ENCODE measurements at places on chromosomes 3 and 15. TPM values are rescaled to one million over a fixed set of nuclear protein-coding genes. Genes with fewer than 3 reads are reported as not detected.

DNA sequence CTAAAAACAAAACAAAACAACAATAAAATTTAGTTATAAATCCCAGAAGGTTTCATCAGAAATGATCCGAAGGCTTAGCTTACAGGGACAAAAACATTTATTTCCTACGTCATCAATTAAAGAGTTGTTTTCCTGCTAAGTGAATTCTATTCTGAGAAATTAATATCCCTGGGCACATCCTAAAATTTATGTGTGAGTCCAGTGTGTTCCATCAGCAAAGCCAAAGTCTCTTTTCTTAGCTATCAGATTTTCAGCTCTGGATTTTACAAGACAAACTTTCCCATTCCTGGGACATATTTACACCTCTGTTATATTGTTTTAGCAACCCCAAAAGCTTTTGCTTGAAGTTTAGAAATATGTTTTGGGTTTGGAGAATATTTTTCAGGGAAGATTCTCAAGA, 4.4 kb upstream of the TMC3 start:
- no peaks in the 10 kb centered on the region for H3K4me1 ChIP-seq
- H3K4me3 ChIP-seq: no peak overlapping the region
- H3K27me3 ChIP-seq: peaks cover 21% of the 10 kb centered on the region
- no peaks in the 10 kb centered on the region for H3K36me3 ChIP-seq
- H3K27ac ChIP-seq: no peak overlapping the region

Gene DUOX2
- 1.6 TPM for total RNA-seq

Gene CYP1A2
- 0.09 TPM for total RNA-seq

Gene CCDC33
- total RNA-seq: 4.2 TPM

DNA sequence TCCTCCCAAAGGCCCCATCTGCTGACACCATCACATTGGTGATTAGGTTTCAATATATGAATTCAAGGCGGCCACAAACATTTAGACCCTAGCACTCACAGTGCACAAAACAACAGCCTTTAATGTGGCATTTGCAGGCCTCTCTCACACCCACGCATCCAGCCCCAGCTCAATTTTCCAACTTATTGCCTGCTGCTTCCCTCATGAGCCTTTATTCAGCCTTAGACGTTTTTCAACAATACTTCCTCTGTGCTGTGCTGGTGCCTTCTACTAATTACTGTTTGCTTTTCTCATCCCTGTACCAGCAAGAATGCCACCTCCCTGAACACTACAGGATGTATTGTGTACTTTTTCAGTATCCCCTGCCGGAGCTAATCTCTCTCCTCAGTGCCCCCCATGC, 334.6 kb downstream of the GABRB3 start:
- H3K36me3 ChIP-seq: no peaks in the 10 kb centered on the region
- H3K4me3 ChIP-seq: no peak overlapping the region
- H3K27ac ChIP-seq: no peak overlapping the region
- H3K27me3 ChIP-seq: no peaks in the 10 kb centered on the region

DNA sequence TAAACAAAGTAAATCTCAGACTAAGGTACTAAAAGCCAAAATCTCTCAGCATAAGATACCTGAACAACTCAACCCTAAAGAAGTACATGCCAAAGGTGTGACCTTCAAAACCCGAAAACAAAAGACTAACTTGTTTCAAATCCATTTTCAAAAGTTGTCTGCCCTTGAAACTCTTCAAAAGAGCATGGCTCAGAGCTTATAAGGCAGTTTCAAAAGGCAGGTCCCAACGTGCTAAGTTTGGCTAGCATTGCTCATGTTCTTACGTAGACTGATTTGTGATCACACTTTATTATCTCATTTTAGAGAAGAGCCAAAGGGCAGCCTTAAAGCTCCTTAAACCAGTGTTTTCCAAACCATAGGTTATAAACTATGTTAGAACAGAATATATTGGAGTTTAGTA, 112.2 kb downstream of the FEZF2 start:
- no peak overlapping the region for H3K4me3 ChIP-seq
- H3K4me1 ChIP-seq: peaks cover 17% of the 10 kb centered on the region
- no peak for DNase-seq

- H3K27me3 ChIP-seq: no peaks in the 10 kb centered on the region
- no peaks in the 10 kb centered on the region for H3K36me3 ChIP-seq
- no peak for DNase-seq
- no peak overlapping the region for H3K4me3 ChIP-seq
- no peak overlapping the region for H3K27ac ChIP-seq
- H3K4me1 ChIP-seq: peaks cover 22% of the 10 kb centered on the region
These were observed 272.0 kb upstream of the ATP11B start for GRCh38 chr3:182521339-182521738.

Gene MSL2
- 44.5 TPM for total RNA-seq

Gene PDCD10
- 36.9 TPM for total RNA-seq

- no peaks in the 10 kb centered on the region for H3K27me3 ChIP-seq
- H3K36me3 ChIP-seq: no peaks in the 10 kb centered on the region
- no peak overlapping the region for H3K27ac ChIP-seq
These were observed 298.3 kb downstream of the ZBTB20 start for GRCh38 chr3:114848643-114849350.

DNA sequence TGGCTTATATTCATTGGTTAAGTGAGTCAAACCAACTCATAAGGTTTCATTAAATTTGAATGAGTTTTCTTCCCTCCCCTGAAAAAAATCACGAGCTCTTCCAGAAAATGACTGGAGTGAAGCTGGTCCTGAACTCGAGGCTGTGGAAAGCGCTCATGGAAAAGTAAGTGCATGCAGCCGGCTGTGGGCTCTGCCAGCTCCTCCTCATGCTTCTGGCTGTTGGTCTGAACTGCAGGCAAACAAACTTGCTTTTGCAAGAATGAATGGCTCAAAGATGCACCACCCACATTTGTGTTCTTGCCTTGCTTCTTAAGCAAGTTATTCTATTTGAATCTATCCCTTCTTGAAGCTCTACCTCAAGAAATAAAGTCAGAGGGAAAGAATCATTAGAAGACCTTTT, 6.2 kb downstream of the ETV5 start:
- no peak overlapping the region for H3K27ac ChIP-seq
- H3K4me3 ChIP-seq: no peak overlapping the region
- H3K27me3 ChIP-seq: peaks cover 42% of the 10 kb centered on the region
- H3K4me1 ChIP-seq: peaks cover 52% of the 10 kb centered on the region
- H3K36me3 ChIP-seq: peaks cover 2% of the 10 kb centered on the region

GRCh38 chr15:78450285-78450858, 12.4 kb downstream of the IREB2 start:
- no peak for DNase-seq
- H3K4me1 ChIP-seq: peaks cover 57% of the 10 kb centered on the region
- H3K27me3 ChIP-seq: no peaks in the 10 kb centered on the region

GRCh38 chr15:64092864-64093626, 593 bp downstream of the CIAO2A start:
- H3K4me3 ChIP-seq: peak overlapping the region; percentile 97
- H3K36me3 ChIP-seq: peaks cover 8% of the 10 kb centered on the region
- H3K27ac ChIP-seq: peak overlapping the region; percentile 96
- DNase-seq: peak; percentile 42
- H3K4me1 ChIP-seq: peaks cover 47% of the 10 kb centered on the region

GRCh38 chr15:31228980-31229826, 97.4 kb upstream of the KLF13 start:
- H3K4me1 ChIP-seq: no peaks in the 10 kb centered on the region
- H3K27me3 ChIP-seq: peaks cover 16% of the 10 kb centered on the region
- H3K36me3 ChIP-seq: no peaks in the 10 kb centered on the region
- no peak overlapping the region for H3K27ac ChIP-seq

DNA sequence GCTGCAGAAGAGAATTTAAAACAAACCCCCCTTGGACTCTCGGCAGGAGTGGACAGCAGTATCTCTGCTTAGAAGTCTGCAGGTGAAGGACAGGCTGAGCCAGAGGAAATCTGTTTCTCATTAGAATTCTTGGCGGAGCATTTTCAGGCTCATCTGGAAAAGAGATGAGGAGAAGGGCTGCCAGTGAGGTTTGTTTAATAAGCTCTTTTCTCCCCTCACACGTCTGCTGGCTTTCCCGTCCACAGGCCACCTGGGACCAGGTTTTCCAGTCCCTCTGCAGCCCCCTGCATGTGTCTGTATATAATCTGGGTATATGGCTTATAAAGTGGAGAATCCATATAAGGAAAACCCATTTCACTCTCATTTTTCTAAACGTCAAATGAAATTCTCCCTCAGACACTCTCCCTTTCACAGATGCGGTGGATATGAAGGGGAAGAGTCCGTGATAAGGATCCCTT, 155.4 kb upstream of the TPM1 start:
- peak overlapping the region; percentile 22 for H3K4me3 ChIP-seq
- peaks cover 52% of the 10 kb centered on the region for H3K4me1 ChIP-seq
- H3K36me3 ChIP-seq: no peaks in the 10 kb centered on the region
- no peak for DNase-seq
- H3K27me3 ChIP-seq: no peaks in the 10 kb centered on the region

DNA sequence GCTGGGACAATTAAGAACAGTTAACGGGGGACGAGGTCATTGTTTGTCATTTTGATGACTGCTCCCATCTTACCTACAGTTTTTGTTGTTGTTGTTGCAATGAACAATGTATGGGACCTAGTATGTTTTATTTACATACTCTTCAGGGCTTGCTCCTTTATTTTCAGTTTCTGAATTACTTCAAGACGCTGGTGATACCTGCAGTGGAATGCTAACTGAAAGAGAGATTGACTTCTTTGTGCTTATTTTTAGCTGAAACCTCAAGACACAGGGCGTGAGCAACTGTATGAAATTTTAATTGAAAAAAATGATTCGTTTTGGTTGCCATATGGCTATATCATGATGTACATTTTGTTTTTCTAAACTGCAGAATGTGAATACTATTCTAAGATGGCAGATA, 297.9 kb downstream of the EDEM1 start:
- no peaks in the 10 kb centered on the region for H3K4me1 ChIP-seq
- no peaks in the 10 kb centered on the region for H3K36me3 ChIP-seq
- peaks cover 11% of the 10 kb centered on the region for H3K27me3 ChIP-seq
- DNase-seq: no peak
- H3K4me3 ChIP-seq: no peak overlapping the region

DNA sequence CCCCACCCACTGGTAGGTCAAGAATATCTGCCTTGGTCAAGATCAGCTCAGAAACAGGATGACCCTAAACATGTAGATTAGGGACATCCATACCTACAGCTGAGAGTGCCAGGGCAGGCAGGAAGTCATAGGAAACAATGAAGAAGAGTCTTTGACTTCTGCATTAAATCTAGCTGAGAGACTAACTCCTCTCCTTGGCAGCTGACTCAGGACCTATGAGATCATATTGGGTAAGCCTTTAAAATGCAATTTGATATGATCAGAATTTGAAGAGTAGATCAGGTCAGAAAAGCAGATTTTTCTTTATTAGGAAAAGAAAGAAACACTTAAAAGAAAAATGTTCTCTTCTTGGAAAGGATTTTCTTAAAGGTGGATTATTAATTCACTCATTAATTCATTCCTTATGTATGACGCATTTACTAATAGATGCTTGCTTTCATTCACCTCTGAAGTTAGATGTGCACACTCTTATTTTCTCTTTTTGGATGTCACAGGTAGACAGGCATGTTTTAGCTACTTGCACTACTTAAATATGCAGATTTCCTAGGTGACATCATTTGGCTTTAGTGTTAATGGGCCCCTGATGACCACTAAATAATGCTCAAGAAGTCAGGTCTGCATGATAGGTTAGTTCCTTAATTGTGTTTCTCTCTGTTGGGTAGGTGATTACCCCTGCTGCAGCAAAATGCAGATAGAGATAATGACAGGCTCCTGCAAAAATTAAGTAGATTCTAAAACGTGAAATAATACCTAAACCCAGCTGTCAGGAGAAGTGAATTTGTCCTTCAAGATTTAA, 35.7 kb upstream of the GSK3B start:
- H3K36me3 ChIP-seq: no peaks in the 10 kb centered on the region
- H3K4me1 ChIP-seq: no peaks in the 10 kb centered on the region
- H3K27ac ChIP-seq: no peak overlapping the region
- no peak for DNase-seq

- no peak for DNase-seq
- H3K4me3 ChIP-seq: no peak overlapping the region
- no peaks in the 10 kb centered on the region for H3K36me3 ChIP-seq
- peaks cover 41% of the 10 kb centered on the region for H3K27me3 ChIP-seq
These were observed 22.9 kb downstream of the PRR23E start for GRCh38 chr3:127215714-127216414.

Gene GOLGA8S
- 0.50 TPM for total RNA-seq

Gene RARRES1
- 51.9 TPM for total RNA-seq

- peaks cover 5% of the 10 kb centered on the region for H3K36me3 ChIP-seq
- H3K4me1 ChIP-seq: peaks cover 62% of the 10 kb centered on the region
- H3K27ac ChIP-seq: peak overlapping the region; percentile 98
- DNase-seq: no peak
These were observed 2.3 kb downstream of the TPM1 start for GRCh38 chr15:63044645-63045464.

DNA sequence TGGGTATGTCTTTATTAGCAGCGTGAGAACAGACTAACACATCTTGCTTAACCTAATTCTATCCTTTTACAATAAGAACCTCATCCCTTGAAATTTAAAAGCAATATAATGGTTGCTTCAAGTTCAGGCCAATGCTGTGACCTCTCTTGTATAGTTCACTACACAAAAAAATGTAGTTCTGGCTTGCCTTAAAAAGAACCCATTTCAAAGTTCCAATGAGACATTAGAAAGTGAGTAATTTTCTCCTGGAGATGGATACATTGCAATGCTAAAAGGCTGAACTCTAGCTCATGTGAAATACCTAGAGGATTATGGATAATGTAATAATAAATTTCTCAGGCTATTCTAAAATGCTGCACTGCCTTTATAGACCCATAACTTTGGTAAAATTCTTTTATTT, 47.8 kb downstream of the ATP13A4 start:
- H3K4me3 ChIP-seq: no peak overlapping the region
- no peaks in the 10 kb centered on the region for H3K4me1 ChIP-seq
- no peaks in the 10 kb centered on the region for H3K36me3 ChIP-seq
- H3K27me3 ChIP-seq: peaks cover 19% of the 10 kb centered on the region

DNA sequence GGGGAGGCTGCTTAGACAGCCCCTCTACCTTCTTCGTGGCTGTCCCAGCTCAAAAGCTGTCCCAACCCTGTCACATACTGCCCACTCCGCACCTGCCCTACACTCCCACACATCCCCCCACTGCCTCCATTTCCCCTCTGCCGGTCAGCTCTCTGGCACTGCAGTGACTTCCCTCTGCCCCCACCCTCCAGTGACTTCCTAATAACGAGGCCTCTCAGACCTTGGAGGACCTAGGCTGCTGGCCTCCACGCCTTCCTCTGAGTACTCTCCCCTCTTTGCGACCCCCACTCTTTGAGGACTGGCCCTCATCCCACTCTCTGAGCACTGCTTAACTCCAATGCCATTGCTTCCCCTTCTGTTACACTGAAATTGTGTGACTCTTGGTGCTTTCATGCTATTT, 45.3 kb downstream of the KY start:
- peaks cover 29% of the 10 kb centered on the region for H3K27me3 ChIP-seq
- no peak overlapping the region for H3K4me3 ChIP-seq
- H3K36me3 ChIP-seq: no peaks in the 10 kb centered on the region
- DNase-seq: no peak
- no peak overlapping the region for H3K27ac ChIP-seq

Gene SLC2A2
- total RNA-seq: not detected

Gene CCR3
- total RNA-seq: not detected

Gene TGM5
- not detected for total RNA-seq

- H3K36me3 ChIP-seq: peaks cover 3% of the 10 kb centered on the region
- H3K27me3 ChIP-seq: no peaks in the 10 kb centered on the region
- peaks cover 2% of the 10 kb centered on the region for H3K4me1 ChIP-seq
- H3K27ac ChIP-seq: no peak overlapping the region
- DNase-seq: no peak
- H3K4me3 ChIP-seq: no peak overlapping the region
These were observed 5.9 kb upstream of the NMD3 start for GRCh38 chr3:161215185-161215584.
